ENCODE measurements at places on chromosomes 4 and X.

GRCh38 chr4:150139297-150139865 is 61.1 kb downstream of the DCLK2 start:
- no peak for DNase-seq

DNA sequence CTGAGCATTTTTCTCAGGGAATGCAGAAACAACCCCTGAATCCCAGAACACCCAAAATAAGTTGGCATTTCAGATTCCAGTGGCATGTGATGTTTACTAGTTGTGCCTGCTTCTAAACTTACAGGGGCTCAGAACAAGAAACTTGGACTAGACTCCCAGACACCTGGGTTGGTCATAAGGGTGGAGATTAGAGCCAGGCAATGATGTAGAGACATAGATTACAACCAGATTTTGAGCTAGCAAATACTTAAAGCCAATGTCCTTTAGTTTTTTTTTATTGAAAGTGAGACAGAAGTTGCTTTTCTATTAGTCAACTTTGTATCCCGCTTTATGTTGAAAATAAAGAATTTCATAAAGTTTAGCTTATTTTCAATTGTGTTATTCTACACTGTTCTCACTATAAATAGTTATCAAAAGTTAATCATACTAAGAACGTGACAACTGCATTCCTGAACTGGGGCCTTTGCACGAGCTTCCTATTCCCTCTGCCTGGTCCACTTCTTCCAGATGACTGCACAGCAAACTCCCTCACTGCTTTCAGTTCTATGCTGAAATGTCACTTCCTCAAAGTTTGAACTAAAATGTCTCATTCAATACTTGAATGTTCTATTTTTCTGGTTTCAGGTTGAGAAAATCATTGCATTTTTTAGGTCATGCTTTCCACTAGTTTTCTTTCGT is 224.7 kb upstream of the PPP1R2C start:
- no peak for DNase-seq

DNA sequence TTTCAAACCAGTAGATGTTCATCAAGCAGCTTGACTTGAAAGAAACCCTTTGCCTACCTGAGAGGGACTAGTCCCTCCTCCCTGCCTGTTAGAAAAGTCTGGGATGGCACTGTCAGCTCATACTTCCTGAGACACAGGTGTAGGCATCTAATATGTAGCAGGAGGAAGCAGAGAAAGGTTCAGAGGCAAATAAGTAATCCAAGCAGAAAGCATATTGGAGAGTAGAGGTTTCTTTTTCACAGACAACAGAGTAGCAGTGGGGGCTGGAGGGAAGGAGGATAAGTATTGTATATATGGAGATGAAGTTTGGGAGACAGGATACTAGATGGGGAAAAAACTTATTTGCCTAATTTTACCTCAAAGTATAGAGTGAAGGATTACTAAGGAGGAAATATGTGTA is 81.5 kb downstream of the FNIP2 start:
- no peak for DNase-seq

- no peak for DNase-seq
Observed at GRCh38 chr4:15888515-15888914, 50.0 kb downstream of the FGFBP1 start.

- DNase-seq, result no peak
Observed at GRCh38 chr4:101141230-101141629, 206.1 kb downstream of the PPP3CA start.

DNA sequence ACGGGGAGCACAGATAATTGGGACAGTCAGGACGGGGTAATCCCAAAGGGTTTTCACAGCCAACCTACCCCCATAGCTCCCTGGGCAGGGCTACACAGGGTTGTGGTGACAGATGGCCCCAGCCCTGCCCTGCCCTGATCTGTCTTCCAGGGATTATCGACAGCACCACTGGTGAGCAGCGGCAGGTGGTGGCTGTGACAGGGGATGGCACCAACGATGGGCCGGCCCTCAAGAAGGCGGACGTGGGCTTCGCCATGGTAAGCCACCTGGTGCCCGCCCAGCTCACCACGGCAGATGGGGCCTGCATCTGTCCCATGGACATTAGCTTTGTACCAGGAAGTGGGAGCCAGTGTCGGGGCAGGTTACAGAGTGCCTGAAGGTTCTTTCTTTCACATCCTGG is 39.3 kb downstream of the ATP2B3 start:
- DNase-seq, result no peak

DNA sequence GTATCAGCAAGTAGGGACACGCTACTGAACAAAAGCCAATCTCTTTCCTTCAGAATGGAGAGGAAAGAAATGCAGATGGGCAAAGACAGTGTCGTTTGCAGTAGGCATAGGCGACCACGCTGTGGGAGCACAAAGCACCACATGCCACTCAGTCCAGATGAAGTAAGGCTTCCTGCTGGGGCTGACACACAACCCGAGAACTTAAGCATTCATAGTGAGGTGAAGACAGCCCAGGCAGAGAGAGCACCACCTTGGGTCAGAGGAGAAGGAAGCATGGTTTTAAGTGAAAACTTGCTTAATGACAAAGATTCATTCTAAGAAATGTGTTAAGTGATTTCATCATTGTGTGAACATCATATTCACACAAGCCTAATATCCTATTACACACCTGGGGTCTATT is 238.8 kb downstream of the MGST2 start:
- DNase-seq, result no peak

DNA sequence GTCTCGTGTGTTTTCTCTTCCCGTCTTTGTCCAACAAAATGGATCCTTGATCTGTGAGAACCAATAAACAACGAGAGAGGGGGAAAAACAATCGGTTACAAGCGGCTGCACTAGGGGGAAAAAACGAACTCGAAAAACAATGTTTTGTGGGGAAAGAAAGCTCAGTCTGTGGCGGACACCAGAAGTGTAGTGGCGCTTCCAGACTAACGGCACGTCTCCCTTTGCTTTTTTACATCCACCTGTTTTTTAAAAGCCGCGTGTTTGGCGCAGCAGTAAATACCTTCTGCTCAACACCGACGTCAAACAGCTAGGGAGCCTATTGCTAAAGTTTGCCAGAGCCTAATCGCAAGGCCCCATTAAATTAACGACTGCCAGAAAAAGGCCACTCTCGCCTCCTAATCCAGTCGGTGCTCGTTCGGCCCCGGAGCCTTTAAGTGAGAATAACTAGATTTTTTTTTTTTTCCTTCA is 3.3 kb downstream of the NKX6-1 start:
- DNase-seq, result no peak

GRCh38 chrX:105865709-105866108 is 43.4 kb downstream of the NRK start:
- no peak for DNase-seq

DNA sequence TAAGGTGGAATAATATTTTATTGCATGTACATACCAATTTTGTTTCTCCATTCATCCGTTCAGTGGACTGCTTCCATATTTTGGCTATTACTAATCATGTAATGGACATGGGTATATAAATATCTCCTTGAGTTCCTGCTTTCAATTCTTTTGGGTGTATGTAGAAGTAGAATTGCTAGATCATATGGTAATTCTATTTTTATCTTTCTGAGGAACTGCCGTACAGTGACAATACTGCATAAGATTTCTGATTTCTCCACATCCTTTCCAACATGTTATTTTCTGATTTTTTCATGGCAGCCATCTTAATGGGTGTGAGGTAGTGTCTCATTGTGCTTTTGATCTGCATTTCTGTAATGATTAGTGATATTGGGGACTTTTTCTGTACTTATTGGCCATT is 19.2 kb downstream of the ALPK1 start:
- no peak for DNase-seq

DNA sequence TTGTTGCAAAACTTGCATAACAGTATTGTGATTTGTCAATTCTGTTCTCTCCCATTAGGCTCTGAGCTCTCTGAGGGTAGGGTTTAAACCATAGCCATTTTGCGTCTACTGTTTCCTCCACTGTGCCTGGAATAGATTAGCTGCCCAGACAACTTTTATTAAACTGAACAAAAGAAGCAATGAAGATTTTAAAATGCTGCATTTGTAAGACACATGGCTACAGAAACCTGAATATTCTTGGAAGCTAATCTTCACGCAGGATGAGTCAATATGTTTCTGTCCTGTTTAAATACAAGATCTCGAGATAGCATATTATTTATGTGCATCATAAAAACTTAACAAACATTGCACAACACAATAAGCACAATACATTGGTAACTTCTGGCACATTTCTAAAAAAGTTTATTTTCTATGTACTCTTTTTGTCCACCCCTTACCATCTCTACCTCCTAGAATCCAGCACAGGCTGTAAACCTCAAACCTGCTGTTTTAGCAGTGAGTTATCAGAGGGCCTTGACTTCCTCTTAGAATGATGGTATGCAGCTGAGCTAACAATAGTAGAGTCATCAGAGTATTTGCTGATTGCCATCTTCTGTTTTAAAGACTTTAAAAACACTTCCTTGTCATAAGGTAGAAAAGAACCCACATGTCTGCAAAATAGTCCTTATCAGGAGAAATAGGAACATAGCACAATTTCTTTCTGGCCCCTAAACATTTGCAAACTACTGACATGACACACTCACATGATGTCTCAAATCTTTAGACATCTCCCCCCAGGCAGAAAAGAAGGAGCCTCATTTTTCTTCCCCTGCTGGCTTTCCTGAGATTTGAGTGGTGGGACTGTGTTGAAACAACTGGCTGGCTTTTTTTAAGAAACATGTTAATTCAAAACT is 10.6 kb upstream of the CCNG2 start:
- DNase-seq, result no peak

DNA sequence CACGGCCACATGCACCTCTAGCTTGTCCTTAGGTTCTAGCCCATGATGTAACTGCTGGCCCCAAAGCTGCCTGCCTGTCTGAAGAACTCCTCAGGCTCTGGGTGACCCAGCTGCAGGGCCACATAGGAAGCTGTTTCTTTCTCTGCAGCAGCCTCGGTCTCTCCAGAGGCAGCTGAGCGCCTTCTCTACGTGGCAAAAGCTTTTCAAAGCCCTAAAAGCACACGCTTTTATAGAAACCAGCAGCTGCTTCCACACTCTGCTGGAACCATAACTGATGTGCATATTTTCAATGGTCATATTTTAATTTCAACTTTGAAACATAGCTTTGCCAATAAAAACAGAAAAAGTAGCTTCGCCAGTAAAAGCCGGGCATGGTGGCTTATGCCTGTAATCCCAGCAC is 37.4 kb downstream of the FAM53A start:
- no peak for DNase-seq

- DNase-seq, result no peak
Observed at GRCh38 chrX:69150281-69150960, 14.8 kb downstream of the PJA1 start.

DNA sequence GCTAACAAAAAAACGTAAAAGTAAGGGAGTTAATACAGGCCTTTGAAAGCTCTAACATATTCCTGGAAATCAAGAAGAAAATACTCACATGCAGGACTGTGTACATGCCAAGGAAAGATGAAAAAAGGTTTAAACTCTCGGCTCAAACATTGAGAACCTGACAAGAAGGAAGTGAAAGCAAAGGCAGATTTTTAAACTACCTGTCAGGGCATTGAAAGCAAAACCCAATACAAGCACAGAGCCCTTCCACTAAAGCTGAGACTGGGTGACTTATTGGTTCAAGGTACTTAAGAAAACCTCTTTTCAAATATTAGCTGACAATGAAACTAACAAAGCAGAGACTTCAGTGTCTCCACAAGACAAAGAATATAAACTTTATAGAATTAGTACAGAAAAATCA is 313.0 kb upstream of the GRID2 start:
- no peak for DNase-seq

GRCh38 chr4:21177871-21178270 is 477.6 kb downstream of the PACRGL start:
- no peak for DNase-seq

DNA sequence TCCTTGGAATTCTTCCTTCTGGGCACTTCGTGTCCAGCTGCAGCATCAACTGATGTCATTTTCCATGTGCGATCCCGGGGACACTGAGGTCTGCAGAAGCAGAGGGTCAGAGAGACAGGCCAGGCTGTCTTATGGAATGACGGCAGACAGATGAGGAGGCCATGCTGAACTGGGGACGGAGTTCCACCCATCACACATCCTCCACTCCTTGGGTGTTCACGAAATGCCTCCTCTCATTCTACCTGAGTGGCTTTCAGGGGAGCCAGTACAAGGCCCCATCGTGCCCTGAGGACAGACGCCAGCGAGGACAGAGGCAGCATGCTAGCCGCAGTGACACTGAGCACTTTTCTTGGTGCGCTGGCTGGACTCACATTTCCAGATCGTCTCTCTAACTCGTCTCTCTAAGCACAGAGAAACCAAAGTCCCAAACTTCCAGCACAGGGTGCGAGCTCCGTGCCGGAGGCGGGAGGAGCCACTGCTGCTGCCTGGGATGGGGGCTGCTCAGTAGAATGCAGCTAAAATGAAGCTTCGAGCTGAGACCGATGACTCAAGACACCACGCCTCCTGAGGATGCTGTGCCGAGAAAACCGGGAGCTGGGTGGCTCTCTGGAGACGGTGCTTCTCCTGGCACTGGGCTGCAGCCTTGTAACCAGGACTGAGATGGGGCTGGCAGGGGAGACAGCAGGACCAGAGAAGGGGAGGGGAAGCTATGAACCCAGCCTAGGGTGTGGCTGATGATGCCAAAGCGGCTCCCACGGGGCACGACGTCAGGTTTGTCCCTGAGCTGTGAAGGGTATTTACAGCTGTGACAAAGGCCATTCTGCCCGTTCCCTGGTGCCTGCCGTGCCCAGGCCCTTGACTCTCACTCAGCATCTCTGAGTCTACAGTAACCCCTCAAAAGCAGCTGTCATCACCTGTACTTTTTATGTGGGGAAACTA is 8.2 kb downstream of the ABLIM2 start:
- no peak for DNase-seq

DNA sequence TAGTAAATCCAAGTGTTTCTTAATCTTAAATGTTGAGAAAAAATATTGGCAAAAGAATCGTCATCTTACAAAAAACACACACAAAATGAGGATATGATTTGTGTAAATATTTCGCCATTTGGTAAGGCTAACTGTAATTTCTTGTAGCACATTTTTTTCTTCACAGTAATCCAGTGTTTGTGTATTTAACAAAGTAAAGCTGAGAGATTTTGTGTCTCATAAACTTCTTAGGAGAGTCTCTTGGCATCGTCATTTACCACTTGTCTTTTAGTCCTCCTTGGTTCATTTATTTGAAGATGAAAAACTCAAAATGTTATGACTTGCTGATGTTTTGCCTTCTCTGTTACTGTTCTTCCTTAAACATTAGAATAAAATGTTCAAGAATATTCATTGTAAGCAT is 326.7 kb upstream of the PITX2 start:
- no peak for DNase-seq

DNA sequence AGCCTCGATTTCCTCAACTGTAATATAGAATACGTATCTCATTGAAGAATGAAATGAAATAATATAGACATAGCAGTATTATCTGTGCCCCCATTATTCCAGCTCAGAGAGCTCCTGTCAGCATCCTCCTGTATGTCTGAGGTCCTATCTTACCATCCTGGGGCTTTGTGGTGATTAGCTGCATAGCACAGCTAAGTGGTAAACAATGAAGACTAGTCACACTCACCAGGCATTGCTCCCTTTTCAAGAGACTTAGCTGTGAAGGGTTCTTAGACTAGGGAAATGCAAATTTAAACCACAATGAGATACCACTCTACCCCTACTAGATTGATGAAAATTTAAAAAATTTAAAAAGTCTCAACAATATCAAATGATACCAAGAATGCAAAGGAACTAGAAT is 172.9 kb downstream of the SLC39A8 start:
- no peak for DNase-seq

GRCh38 chr4:173170182-173170778 is 1.7 kb downstream of the GALNT7 start:
- DNase-seq, result no peak

All from stimulated activated CD8-positive, alpha-beta memory T cell treated with anti-CD3 and anti-CD28 coated beads, Interleukin-4, amount 100 ng/mL, for 48 hours (primary cell).